ENCODE measurements at places on chromosomes 7 and 10.

- no peak for DNase-seq
These were observed 33.5 kb downstream of the EZH2 start for GRCh38 chr7:148850564-148850963.

GRCh38 chr10:44822966-44823365 lies 88.2 kb upstream of the TMEM72 start:
- no peak for DNase-seq

- DNase-seq, result no peak
These were observed 819.2 kb upstream of the C7orf33 start for GRCh38 chr7:147771344-147771743.

DNA sequence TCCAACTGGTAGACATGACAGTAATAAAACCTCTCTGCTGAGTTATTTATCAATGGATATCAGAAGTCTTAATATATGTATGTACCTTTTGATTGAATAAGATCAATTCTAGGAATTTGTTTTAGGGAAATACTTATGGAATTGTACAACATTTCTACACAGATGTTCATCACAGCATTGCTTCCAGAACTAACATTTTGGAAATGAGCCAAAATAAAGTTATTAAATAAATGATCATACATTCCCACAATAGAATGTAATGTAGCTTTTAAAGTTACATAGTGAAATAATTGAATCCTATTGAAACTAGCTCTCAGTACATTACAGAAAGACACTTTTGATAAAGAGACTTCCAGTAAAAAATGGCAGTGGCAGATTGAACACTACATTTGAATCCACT lies 481.6 kb upstream of the LRRN3 start:
- no peak for DNase-seq

GRCh38 chr7:86814661-86815379 lies 171.1 kb downstream of the GRM3 start:
- no peak for DNase-seq

Data from LoVo (cell line).